ENCODE measurements at places on chromosomes 16 and 17.

DNA sequence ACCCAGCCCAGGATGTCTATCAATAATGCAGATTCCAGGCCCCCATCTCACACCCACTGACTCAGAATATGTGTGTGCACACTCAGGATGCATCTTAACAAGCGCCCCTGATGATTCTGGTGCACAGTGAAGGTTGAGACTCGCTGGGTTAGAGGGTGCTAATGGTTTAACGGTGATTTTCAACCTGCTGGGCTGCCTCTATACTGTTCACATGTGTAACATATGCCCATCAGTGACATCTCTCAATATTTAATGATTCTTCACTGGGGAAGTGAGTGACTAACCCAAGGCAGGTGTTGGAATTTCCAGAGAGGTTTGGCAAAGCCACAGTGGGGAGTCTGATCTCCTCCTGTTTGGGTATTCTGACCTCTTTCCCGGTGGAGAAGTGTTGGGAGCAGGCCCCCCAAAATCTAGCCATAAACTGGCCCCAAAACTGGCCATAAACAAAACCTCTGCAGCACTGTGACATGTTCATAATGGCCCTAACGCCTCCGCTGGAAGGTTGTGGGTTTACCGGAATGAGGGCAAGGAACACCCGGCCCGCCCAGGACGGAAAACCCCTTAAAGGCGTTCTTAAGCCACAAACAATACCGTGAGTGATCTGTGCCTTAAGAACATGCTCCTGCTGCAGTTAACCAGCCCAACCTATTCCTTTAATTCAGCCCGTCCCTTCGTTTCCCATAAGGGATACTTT lies 4.1 kb upstream of the DOC2B start:
- no peak for DNase-seq

GRCh38 chr17:81977211-81977808 lies at the start of gene ASPSCR1:
TSS of gene ASPSCR1 (plus strand) at chr17:81977629. CDS start at chr17:81977647, 18 bp downstream.
- peak; percentile 85 for DNase-seq

DNA sequence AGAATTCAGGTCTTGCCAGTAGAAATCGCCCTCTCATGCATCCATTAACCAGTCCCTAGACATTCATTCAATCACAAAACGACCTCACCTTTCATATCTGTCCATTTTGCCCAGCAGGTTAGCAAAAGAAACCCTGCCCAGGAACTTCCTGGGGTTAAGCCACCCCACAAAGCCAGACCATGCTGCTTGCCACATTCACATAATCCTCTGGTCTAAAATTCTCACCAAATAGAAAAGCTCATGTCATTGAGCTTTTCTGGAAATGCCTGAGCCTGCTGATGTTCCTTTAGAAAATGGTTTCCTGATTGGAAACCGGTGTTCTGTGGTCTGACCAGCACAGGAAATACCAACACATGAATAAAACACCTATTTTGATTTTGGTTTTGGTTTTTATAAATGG lies 21.6 kb upstream of the DYNLRB2 start:
- no peak for DNase-seq

DNA sequence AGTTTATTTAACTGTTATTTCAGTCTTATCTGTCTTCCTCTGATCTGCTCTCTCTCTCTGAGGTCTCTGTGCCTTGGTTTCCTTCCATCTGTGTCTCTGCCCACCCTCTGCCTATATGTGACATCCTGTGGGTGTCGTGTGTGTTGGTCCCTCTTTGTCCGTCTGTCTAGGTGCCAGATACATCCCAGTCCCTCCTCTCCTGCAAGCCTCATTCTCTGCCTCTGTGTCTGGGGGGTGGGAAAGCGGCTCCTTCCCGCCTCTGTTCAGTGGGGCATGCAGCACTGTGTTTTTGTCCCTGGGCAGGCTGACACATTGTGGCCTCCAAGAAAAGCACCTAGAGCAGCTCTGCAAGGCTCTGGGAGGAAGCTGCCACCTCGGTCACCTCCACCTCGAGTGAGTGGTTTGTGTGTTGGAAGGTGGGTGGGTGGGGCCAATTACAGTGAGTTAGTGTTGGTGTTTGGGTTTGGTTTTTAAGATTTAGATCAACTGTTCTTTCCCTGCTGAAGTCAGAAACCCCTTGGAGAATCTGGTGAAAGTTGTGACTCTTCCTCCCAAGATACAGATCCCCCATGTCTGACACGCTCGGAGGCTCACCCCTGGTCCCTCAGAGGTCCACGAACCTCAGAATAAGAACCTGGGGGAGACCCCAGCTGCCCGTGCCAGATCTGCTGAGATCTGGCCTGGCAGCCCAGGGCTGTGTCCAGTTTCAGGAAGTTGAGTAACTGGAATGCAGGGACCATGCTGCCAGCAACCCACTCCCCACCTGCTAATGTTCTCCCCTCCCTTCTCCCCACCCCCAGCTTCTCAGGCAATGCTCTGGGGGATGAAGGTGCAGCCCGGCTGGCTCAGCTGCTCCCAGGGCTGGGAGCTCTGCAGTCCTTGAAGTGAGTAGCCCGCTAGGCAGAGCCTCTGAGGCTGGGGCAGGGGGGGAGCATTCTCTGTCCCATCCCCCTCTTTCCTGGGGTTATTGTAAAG lies 50.9 kb upstream of the CPNE2 start:
- DNase-seq, result peak; percentile 77

- DNase-seq, result no peak
Observed at GRCh38 chr16:19119564-19119963, 5.8 kb downstream of the ITPRIPL2 start.

DNA sequence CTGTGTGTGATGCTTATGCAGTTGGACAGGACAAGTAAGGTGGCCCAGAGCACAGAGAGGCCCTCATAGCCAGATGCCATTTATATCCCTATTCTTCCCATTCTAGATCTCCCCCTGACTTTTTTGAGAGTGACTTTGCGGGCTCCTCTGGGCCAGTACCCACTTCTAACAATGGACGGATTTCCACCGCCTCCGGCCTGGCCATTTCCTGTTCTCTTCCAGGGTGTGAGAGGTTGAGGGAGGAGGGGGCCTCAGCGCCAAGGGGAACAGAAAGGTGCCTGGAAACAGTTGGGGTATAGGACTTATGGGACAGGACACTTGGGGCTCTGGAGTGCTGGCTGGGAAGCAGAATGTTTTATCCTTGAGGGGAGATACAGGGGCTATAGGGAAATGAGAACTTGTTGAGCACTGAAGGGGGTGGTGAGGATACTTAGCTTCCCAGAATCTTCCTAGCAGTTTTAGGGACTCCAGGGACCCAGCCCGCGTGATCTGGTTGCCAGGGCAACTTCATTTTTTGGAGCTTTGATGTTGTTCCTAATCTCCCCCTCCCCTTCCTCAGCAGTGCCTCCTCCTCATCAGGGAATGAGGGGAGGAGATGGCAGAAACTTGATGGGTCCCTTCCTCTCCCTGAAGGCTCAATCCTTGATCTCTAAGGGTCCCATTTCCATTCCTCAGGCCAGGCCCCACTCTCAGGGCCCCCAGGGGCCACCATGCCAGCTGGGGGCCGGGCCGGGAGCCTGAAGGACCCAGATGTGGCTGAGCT lies 3.6 kb downstream of the TAOK2 start:
- DNase-seq, result no peak

DNA sequence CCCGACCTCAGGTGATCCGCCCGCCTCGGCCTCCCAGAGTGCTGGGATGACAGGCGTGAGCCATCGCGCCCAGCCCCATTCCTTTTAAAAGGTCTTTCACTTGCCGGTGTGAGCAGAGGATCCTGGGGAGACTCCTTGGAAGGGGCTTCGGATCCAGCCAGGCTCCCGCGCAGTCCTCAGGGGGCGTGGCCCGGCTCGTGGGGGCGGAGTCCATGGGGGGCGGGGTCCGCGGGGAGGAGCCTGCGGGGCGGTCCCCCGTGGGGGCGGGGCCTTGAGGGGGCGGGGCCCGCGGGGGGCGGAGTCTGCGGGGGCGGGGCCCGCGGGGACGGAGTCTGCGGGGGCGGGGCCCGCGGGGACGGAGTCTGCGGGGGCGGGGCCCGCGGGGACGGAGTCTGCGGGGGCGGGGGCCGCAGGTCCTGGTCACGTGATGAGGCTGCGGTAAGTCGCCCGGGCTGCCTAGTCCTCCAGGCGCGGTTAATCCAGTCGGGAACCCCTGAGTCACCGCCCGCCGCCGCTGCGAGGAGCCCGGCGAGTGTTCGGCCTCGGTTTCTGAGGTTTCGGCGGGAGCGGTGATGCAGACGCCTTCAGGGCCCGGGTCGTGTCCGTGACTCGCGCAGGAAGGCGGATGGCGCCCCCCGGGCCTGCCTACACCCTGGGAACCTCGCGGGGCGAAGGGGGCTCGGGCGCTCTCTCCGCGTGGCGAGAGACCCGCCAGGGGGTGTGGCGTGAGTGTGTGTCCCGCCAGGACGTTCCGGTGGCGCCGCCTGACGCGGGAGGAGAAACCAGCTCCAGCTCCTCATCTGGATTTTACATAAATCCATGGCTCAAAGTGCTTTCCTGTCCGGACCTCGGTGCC lies 23.6 kb upstream of the ABR start:
- DNase-seq, result peak; percentile 37

All from stimulated activated CD4-positive, alpha-beta T cell treated with anti-CD3 and anti-CD28 coated beads, Interleukin-2, amount 100 ng/mL, for 4 hours (primary cell).